ENCODE measurements at places on chromosomes 3 and 15.

GRCh38 chr3:60384341-60384740, 866.9 kb downstream of the FHIT start:
- no peak for DNase-seq

GRCh38 chr3:51955175-51955892, at the start of gene GPR62:
TSS of gene GPR62 (plus strand) at chr3:51955381. CDS start at chr3:51955653, 272 bp downstream.
- no peak for DNase-seq

GRCh38 chr3:195139876-195140240, 131.1 kb downstream of the XXYLT1 start:
- DNase-seq = no peak

GRCh38 chr3:111739311-111739911, 119.7 kb upstream of the PHLDB2 start:
- DNase-seq = no peak

- no peak for DNase-seq
These were observed 14.7 kb downstream of the CCR1 start for GRCh38 chr3:46193436-46193835.

DNA sequence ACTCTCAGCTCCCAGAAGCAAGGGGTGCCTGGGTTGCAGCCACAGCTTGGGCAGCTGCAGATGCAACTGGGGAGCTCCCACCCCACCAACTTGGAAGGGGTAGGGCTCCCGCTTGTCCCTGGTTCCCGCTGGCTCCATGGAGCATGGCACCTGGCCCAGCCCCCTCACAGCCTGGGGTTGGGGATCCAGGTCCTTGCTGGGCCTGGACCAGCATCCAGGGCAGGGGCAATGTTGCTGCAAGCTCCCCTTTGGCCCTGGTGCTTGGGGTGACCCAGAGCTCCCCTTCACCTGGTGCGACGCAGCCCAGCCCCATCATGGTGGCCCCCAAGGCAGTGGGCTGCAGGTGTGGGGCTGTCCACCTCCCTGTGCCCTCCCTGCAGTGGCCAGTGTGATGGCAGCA, 99.6 kb upstream of the FRMD4B start:
- no peak for DNase-seq

GRCh38 chr15:80773122-80773551, 6.0 kb upstream of the CEMIP start:
- no peak for DNase-seq
